ENCODE measurements at places on chromosomes 6 and 20.

DNA sequence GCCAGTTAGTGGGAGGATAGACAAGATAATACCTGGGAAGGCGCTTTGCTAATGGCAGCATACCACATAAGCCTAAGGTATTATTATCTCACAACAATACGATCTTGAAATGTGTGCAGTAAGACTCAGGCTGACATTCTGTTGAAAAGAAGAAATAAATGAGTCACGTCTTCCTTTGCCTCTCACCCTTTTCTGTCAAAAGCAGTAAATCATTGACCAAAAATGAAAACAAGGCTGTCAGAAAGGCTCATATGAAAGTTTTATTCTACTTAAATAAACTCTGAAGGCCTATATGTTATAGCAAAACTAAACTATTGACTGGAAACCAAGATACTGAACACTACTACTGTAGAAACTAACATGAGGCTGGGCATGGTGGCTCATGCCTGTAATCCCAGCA is 43.1 kb upstream of the IL20RA start:
- DNase-seq: no peak

GRCh38 chr6:104325341-104326172 is 534.2 kb downstream of the HACE1 start:
- DNase-seq: no peak

- DNase-seq: no peak
Measured at GRCh38 chr6:12974551-12974950, 258.0 kb downstream of the PHACTR1 start.

DNA sequence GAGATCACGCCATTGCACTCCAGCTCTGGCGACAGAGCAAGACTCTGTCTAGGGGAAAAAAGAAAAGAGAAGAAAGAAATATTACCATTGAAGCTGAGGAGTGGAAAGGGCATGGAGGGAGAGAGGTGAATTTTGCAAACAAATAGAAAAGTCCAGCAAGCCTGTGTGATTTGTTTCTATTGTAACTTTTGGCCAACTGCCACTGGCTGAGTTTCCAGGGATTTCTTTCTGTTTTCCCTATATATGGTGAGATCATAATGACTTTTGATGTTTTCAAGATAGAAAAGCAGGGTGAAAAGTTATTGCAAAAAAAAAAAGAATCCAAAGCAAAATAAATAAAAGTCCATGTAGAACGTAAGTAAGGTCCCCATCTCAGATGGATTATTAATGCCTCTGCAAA is 184.2 kb upstream of the RALGAPA2 start:
- DNase-seq: no peak

DNA sequence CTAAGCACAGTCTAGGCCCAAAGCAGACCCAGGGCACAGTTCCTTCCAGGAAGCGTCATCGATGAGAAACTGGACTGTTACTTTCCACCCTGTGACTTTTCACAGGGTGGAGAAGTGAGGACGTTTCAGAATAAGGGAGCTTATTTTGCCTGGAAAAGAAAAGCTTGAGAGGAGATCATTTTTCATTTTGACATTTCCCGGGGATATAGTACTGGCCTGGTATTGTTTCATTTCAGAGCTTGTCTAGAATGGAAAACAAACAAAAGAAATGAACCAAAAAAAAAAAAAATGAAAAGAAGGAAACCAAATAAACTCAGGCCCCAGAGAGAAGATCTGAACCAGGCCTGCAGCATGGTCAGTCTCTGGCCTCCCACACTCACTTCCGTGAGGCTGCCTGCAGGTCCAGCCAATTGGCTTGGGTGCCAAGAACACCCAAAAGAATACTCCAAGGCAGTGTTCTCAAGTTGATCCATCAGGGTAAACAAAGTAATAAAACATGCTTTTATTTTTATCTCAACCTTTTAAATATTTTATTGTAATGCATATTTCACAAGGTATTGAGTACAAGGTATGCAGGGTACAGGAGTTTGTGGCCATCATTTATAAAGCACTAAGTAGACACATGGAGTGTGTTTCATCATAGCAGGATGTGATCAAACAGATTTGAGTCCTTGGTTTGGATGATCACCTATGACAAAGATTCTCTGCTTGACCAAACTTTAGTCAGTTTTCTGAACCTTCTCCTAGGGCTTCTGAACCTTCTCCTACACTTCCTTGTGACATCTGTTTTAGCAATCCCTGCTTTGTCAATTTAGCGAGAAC is 176.9 kb upstream of the GGTLC1 start:
- DNase-seq: no peak

- no peak for DNase-seq
Measured at GRCh38 chr20:57656821-57657534, 36.8 kb upstream of the ZBP1 start.

GRCh38 chr20:58141971-58142842 is 86.2 kb downstream of the ANKRD60 start:
- DNase-seq: no peak

GRCh38 chr6:22568854-22569253 is 512 bp upstream of the HDGFL1 start:
- no peak for DNase-seq

DNA sequence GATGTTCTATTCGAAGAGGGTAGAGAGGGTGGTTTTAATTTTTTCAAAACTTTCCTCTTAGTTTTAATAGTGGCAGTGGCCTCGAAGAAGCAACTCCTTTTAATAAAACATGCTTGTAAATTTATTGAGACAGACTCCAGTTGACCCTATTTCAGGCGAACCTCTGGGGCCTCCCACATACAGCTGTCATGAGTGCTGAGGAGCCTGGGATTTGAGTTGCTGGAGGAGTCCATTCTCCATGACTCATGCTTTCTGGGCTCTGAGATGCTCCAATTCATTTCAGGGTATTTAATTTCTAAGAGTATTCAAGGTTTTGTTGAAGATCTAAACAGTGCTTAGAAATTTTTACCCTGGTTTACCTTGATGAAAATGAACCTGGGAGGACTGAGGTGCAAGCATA is 580.4 kb downstream of the CBLN4 start:
- no peak for DNase-seq

- DNase-seq: no peak
Measured at GRCh38 chr6:132068766-132069165, 117.6 kb upstream of the CCN2 start.

DNA sequence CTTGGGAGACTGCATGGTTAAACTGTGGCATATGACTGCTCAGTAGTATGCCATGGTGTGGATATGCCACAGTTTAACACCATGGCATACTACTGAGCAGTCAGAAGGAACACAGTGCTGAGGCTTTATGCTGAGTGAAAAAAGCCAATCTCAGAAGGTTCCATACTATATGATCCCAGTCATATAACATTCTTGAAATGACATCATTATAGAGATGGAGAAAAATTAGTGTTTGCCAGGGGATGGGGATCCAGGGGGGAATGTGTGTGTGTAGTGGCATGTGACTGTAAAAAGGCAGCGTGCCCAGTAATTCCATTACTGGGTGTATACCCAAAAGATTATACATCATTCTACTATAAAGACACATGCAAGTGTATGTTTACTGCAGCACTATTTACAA is 85.8 kb downstream of the FOXF2 start:
- DNase-seq: no peak

DNA sequence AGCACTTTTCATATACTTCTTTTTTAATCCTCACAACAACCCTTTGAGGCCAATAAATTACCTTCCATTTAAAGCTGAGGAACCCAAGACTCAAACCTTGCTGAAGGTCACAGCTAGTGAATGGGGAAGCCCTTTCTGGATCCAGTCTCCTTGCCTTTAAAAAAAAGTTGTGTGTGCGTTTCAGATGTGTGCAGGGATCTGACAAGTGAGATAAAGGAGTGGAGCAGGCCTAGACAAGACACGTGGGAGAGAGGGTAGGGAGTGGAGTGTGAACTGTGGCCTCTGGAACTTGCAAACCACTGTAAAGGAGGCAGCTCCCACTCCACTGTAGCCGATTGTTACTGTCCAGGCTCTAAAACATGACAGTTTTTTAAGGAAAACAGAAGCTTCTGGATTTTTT is 1.9 kb downstream of the KLHL32 start:
- DNase-seq: no peak

DNA sequence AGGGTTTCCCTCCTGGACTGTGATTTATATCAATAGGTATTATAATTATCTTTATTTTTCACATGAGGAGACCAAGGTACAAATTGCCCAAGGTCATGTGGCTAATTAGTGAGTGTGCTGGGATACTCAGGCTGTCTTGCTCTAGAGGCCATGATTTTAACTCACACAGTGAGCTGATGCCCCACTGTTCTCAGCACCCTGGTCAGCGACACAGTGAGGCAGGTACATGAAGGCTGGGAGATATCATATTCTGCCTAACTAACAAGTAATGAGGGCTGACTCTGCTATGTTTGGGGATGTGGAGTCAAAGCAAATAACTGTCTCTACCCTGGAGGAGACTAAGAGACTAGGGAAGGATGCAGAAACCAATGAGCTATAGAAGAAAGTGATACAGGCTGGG is 501.1 kb downstream of the PTPRT start:
- no peak for DNase-seq

DNA sequence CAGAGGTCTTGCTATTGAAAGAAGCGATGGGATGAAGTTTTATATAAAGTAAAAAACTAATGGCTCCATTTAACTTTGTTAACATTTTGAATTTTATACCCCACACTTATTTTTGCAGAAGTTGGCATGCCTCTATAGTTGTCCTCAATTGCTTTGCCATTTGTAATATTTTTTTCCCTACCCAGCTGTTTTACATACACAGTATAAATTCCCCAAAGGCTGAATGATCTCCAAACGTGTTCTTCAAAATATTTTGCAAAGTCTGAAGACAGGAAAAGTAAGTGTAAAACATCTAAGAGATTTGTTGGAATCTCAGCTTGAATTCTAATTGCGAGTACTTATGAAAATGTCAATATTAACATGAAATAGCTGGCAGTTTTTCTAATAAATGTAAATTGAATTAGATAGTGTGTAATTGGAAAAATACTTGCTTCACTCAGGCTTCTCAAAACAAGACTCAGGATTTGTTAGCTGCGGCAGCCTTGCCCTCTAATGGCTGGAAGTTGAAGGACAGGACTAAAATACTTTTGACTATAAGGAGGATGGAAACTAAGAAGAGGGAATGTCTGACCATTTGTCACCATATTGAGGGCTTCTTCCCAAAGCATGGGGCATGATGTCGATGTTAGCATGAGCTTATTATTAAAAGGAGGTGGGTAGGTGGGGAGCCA is 226.8 kb downstream of the UST start:
- DNase-seq: no peak

- DNase-seq: no peak
Measured at GRCh38 chr6:40460380-40460779, 126.8 kb downstream of the LRFN2 start.

GRCh38 chr20:25195962-25196785 is 662 bp downstream of the ENTPD6 start:
- DNase-seq: no peak

- no peak for DNase-seq
Measured at GRCh38 chr6:145034664-145035063, 700.7 kb downstream of the EPM2A start.

DNA sequence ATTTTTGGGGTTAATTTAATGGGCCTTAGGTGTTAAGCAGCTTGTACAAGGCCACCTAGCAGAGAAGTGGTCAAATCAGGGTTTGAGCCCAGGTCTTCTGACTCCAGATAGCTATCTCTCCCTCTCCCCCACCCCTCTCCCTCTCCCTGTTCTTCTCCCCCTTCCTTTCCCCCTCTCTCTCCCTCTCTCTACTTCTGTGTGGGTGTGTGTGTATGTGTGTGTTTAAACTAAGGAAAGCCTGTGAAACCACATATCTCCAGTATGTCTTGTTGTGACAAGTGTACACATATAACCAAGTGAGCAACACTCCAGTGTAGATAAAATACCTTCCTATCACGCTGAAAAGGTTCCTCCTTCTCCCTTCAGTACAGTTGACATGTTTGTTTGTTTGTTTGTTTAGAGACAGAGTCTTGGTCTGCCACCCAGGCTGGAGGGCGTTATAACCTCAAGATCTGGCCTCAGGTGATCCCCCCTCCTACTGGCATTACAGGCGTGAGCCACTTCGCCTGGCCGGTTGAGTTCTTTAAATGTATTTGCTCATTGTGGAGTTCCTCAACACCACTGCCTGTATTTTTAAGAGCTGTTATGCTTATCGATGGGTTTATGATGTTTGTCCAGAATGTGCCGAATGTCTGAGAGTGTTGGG is 140.4 kb downstream of the JARID2 start:
- no peak for DNase-seq

GRCh38 chr6:87755708-87756671 is 54.0 kb upstream of the AKIRIN2 start:
- no peak for DNase-seq

DNA sequence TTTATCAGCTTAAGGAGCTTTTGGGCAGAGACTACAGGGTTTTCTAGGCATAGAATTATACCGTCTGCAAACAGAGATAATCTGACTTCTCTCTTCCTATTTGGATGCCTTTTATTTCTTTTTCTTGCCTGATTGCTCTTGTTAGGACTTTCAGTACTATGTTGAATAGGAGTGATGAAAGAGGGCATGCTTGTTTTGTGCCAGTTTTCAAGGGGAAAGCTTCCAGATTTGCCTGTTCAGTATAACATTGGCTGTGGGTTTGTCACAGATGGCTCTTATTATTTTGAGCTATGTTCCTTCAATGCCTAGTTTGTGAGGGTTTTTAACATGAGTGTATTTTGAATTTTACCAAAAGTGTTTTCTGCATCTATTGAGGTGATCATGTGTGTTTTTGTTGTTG is 192.8 kb upstream of the PHACTR1 start:
- no peak for DNase-seq

DNA sequence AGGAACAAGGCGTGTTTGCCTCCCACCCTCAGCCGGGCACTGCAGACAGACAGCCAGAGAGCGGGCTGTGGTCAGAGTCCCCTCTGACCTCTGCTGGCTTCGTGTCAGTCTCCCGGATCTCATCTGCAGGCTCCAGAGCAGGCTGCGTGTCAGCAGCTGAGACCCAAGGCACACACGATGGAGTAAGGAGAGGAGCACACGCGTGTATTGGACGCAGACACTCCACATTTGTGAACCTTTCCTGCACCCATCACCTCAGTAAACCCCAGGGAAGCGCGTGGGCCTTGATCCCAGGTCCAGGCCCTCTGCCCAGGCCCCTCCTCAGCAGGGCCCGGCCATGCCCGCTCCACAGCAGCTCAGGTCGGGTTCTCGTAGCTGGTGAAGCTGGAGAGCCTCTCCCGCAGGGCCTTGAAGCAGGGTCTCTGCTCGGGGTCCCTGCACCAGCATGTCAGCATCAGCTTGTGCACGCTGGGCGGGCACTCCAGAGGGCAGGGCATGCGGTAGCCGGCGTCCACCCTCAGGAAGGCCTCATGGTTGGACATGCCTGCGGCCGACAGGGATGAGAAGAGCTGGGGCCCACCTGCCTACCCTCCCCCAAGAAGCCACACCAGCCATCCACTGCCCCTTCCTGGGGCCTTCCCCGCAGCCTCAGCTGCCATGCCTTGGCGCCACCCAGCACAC is 7.9 kb downstream of the PTK6 start:
- DNase-seq: no peak

- no peak for DNase-seq
Measured at GRCh38 chr6:98463038-98464000, 371.1 kb upstream of the POU3F2 start.

Measured in activated CD8-positive, alpha-beta memory T cell treated with anti-CD3 and anti-CD28 coated beads for 4 hours (primary cell).